Activated T-cell treated with anti-CD3 and anti-CD28 coated beads, Interleukin-2, amount 50 U/mL, for 72 hours (primary cell): ENCODE measurements at places on chromosomes 3 and 15.

DNA sequence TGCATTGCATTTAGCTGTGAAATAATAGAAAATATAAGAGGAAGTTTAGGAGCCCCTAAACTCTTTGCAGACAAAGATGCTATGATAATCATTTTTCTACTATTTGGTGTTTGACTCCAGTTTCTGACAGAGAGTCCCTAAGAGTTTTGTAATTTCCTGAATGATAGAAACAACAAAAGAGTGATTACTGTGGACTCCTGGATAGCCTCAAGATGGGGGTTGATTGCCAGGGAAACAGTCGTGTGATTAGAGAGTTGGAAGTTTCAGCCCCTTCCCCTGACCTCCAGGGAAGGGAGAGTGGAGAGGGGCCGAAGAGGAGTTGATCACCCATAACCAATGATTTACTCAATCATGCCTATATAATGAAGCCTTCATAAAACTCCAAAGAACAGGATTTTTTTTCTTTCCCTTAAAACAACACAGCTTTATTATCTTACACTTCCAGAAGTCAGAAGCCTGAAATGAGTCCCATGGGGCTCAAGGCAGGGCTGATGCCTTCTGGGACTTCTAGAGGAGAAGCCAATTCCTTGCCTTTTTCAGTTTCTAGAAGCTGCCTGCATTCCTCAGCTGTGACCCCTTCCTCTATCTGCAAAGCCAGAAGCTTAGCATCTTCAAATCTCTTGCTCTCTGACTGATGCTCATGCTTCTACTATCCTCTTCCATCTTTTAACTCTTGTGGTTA is 292.3 kb upstream of the ZPLD1 start:
- no peak for DNase-seq

GRCh38 chr3:172152874-172153273 is 113.5 kb downstream of the FNDC3B start:
- DNase-seq = no peak

GRCh38 chr3:156680243-156680914 is 6.0 kb downstream of the TIPARP start:
- no peak for DNase-seq

- DNase-seq = peak; percentile 76
Observed at GRCh38 chr3:46812237-46812791, 50.9 kb downstream of the MYL3 start.

- no peak for DNase-seq
Observed at GRCh38 chr15:78775472-78775871, 35.8 kb downstream of the ADAMTS7 start.

DNA sequence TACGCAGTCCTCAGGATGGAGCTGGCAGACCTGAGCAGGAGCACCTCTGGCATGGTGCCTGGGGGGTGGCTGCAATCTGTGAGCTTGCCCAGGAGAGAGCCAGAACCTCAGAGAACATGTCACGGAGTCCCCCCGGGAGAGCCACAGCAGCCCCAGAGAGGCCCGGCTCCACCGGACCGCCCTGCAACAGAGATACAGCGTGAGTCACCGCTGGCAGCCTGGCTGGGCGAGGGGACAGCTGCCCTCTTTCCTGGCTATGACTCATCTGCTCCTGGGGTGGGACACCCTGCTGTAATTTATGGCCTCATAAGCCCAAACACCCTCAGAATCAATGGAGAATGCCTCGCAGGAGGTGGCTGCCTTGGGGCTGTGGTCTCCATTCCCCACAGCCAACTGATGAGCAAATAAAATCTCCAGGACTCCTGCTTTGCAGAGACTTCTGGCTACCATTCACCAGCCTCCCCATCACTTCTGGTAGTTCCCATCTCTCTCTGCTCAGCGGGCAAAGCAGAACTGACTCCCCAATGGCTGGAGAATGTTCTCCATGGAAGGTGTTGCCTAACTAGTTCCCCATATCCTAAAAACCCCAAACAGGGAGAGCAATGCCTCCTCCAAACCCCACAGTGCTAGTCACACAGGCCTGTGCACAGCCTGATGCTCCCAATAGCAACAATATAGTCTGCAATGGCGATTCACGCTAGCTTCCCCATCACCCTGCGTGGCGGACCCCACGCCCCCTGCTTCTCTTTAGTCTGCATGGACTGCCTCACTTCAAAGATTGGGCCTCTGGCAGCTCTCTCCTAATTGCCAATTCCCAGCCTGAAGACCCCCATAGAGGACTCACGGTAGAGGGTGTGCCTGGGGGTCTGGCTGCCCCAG is 21.6 kb downstream of the ACSBG1 start:
- DNase-seq = no peak

DNA sequence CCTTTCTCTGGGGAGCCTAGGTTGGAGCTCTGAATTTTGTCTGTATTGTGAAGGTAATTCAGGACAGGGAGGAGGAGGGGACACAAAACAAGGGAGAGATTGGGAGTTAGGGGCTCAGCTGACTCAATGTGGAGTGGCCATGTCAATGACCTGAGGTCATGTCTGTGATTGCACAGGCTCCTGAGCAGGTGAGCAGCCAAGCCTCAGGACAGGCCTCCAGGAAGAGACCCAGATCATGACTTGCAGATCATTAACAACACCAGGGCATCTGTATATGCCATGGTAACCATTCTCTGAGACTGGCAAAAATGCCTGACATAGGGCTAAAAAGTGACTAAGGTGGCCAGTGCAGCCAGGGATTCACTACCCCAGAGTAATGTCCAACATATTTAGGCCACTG is 20.9 kb downstream of the ERICH6 start:
- DNase-seq = no peak

DNA sequence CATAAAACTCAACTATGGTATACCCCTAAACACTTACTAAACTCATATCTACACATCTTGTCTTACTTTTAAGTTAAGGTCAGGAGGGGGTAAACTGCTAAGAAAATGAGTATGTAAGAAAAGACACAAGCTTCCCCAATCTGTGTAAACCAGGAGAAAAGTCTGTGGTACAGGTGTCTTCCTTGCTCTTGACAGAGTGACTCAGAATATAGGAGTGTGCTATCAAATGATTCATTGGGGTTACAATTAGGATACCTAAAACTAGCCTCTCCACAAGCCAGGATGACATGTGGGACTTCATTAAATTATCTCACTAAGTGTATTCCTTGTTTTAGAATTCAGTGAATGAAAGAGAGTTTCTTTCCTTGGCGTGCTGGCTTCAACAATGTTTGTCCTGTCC is 274.8 kb downstream of the BBX start:
- DNase-seq = no peak

GRCh38 chr3:191425322-191425734 is 35.6 kb upstream of the PYDC2 start:
- DNase-seq = no peak

DNA sequence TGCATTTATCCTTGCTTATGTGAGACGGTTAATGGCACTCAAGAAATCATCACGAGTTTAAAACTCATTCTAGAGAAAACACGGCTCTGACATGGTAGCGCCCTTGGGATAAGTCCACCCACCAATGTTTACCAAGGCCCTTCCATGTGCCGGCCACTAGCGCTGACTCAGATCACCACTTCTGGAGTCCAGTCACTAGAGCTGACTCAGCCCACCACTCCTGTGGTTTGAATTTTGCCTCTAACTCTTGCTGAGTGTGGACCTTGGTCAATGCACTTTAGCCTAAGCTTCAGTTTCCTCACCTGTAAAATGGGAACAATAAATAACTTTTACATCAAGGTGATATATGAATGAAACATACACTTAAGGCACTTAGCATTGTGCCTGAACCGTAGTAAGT is 358.4 kb upstream of the PROK2 start:
- DNase-seq = no peak

GRCh38 chr15:92578096-92578835 is 77.3 kb downstream of the FAM174B start:
- DNase-seq = no peak

- DNase-seq = peak; percentile 49
Observed at GRCh38 chr15:31474059-31474868, 147.6 kb downstream of the KLF13 start.

DNA sequence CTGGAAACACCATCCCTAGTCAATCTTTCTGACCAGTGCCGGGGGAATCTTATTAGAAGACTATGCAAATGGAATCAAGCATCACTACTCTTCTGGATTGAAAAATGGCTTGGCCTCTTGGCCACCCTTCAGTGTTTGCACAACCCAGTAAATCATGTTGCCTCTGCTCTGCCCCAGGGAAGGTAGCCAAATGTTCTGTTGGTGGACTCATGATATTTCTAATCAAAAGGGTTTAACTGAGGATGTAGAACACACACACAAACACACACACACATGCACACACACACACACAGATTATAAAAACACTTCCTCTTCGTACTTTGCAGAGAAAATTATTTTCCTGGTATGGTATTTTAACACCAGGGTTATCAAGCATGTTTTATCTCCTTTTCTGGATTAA is 7.9 kb downstream of the RBP2 start:
- no peak for DNase-seq

DNA sequence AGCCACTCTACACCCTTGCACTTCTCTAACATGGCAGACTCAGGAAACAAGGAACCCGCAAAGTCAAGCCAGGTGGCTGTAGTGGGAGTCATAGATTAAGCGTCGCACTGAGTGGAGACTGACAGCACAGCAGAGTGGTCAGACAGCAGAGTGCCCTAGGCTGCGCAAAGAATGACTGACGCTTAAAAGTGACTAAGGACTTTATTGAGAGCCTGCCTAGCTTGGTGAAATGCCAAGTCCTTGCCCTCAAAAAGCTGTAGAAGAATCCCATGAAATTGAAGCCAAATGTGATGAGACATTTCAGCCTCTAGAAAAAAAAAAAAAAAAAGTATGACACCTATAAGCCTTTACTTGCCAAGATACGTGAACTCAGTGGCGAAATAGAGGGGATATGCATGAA is 30.2 kb downstream of the NCEH1 start:
- no peak for DNase-seq

DNA sequence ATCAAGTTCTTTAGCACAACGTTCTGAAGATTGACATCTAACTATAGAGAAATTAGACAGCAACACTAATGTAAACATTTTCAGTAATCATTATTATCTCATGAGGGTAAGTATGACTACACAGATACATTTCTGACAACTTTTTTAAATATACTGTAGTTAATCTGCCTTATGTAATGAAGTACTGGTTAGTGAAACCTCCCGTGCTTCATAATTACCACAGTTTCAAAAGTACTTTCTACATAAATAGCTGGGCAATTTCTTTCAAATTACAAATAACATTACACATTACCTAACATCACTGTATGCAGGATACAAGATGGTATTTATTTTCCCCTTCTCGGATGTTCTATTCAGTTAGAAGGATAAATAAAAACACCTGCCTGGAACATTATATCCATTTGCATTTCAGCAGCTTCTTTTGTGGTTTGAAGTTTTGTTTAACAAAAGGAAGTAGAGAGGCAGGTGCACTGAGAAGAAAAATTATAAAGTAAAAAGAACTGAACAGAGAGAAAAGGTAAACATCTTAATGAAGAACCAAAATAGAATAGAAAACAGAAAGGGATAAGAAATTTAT is 1241.5 kb upstream of the GBE1 start:
- DNase-seq = no peak

DNA sequence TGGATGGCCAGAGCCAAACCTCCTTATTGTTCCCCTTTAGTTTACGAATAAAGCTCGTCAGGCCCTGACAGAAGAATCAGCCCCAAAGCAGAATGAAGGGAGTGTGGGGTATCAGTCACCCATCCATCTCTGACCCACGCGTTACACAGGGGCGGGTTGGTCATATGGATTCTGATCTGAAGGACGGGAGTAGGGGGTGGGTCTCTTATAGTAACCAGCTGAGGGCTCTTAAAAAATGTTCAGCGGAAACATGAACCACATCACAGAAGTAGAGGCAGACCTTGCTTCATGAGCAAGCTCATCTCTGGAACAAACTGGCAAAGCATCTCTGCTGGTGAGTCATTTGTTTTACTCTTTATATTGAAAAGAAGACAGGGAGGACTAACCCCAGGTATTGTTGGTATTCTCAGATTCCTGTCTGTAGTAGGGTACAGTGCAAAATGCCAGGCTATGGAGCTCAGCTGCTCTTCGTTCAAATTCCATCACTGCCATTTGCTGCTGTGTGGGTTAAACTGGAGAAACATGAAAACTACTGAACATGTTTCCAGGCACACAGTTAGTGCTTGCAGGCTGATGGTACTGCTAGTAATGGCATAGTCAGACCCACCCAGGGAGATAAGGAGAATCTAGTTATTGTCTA is at the start of gene CXCR6:
Gene CXCR6 (plus strand): TSS at position 258 of the 640 bp plus-strand sequence. CDS start 3,018 bp downstream, outside the sequence.
- DNase-seq = peak; percentile 71

- peak; percentile 3 for DNase-seq
Observed at GRCh38 chr15:41285285-41285684, 47.1 kb downstream of the OIP5 start.

- no peak for DNase-seq
Observed at GRCh38 chr3:115072265-115073021, 74.6 kb downstream of the ZBTB20 start.

GRCh38 chr3:59433546-59433945 is 383.7 kb upstream of the CFAP20DC start:
- DNase-seq = no peak

DNA sequence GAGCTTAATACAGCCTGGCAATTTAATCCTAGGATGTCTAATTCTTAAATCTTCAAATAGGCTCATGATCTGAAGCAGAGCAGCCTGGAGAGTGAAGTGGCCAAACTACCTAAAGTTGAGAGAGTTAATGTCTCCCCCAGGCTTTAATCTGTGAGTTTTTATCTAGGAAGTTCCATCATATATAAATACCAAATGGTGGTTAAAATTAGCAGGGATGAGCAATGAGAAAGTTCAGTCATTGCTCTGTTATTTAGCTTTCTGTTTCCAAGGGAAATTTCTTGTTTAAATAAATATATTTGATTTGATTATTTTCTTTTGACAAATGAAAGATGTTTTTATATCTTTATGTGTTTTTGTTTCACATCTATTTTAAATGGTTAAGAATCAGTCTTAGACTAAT is 274.4 kb upstream of the UMPS start:
- DNase-seq = no peak

- DNase-seq = no peak
Observed at GRCh38 chr3:10392244-10392643, 71.3 kb upstream of the SEC13 start.

- DNase-seq = no peak
Observed at GRCh38 chr3:47636921-47637320, 58.3 kb upstream of the CSPG5 start.

- no peak for DNase-seq
Observed at GRCh38 chr3:184306341-184306972, 7.4 kb downstream of the PSMD2 start.

GRCh38 chr15:50484781-50485180 is 60.6 kb downstream of the USP8 start:
- DNase-seq = no peak

- DNase-seq = no peak
Observed at GRCh38 chr3:81105789-81106488, 655.5 kb downstream of the GBE1 start.
